ENCODE measurements at places on chromosomes 12 and 14.

GRCh38 chr12:88746386-88746785, 166.1 kb upstream of the KITLG start:
- DNase-seq = no peak

DNA sequence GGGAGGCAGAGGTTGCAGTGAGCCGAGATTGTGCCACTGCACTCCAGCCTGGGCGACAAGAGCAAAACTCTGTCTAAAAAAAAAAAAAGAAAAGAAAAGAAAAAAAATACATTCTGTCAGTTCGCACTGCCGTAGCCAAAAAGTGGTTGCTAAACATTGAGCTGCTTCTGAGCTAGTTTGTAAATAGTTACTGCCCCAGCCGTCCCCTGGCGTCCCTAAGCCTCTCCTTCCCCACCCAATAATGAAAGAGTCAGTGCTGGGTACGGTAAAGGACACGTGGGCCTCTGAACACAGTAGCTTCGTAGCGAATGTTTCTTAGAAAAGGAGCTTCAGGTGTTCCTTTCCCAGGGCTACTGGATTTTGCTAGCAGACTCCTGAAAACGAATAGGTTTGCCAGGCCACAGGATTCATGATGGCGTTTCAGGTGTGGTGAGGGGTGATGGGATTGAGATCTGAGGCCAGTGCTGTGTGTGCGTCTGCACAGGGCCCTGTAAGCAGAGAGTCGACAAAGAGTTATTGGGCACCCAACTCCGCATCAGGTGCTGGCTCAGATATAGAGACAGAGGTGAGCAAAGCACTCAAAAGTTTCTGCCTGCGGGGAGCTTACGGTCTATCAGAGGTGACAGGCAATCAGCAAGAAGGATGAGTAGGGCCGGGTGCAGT, 94.1 kb downstream of the LGMN start:
- no peak for DNase-seq

GRCh38 chr12:27449026-27449425, 2.5 kb downstream of the SMCO2 start:
- DNase-seq = no peak

DNA sequence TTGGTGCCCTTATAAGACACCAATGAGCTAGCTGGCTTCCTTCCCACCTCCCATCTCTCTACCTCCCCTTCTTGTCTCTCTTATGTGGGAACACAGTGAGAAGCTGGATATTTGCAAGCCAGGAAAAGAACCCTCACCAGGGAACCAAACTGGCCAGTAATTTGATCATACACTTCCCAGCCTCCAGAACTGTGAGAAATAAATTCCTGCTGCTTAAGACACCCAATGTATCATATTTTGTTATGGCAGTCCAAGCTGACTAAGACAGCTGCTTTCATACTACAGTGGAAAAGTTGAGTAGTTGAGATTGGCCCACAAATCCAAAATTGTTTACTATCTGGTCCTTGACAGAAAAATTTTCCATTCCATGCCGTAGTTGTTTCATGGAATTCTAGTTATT, 269.0 kb downstream of the KCNH5 start:
- no peak for DNase-seq

- DNase-seq = no peak
These were observed 744.3 kb downstream of the DIO2 start for GRCh38 chr14:79466938-79467527.

- no peak for DNase-seq
These were observed 7.5 kb downstream of the CCDC88C start for GRCh38 chr14:91409928-91410718.

DNA sequence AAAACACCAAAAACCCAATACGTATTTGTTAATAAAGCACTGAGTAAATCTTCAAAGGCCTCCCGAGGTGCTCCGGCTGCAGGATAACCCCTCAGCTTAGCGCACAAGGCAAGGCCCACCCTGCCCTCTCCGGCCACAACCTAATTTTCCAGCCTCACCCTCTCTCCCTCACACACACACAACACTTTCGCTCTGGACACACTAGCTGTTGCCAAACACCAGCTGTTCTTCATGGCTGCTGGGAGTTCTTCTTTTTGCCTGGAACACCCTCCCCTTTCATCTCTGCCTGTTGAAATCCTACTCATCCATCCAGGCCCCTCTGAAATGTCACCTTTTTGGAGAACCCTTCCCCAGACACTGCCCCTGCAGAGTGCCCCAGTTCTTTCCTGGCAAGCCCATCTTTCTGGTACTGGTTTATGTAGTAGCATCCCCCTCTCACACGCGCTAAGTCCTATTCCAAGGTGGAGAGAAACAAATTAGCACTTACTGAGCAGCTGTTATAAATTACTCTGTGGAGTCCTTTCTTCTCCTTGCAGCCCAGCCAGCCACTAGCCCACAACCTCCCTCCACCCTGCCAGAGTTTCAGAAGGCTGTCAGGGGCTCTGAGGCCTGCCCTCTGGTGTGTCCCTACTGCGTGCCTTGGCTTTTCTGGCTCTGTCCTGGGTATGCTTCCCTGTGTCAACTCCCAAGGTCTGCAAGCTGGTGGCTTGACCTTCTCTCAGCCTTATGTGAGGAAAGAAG, 805 bp upstream of the CRACR2A start:
- no peak for DNase-seq

DNA sequence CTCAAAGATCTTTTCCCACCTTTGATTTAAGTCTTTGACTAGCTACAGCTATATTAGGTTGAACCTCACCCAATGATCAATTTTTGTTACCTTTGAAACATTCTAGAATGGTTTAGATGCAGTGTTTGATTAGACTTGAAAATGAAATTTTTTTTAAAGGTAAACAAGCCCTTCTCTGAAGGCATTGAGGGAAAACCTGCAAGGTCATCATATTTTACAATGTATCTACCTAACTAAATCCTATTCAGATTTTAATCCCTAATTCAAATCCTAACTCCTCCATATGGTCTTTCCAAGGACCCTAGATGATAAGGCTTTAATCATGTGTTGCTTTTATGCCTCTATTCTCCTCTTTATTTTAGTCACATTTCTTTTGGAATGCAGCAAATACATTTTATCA, 95.4 kb downstream of the ALG10B start:
- no peak for DNase-seq

- peak; percentile 73 for DNase-seq
These were observed 34.2 kb upstream of the KICS2 start for GRCh38 chr12:64256166-64256800.

GRCh38 chr12:29320295-29321085, 60.5 kb downstream of the ERGIC2 start:
- DNase-seq = no peak

DNA sequence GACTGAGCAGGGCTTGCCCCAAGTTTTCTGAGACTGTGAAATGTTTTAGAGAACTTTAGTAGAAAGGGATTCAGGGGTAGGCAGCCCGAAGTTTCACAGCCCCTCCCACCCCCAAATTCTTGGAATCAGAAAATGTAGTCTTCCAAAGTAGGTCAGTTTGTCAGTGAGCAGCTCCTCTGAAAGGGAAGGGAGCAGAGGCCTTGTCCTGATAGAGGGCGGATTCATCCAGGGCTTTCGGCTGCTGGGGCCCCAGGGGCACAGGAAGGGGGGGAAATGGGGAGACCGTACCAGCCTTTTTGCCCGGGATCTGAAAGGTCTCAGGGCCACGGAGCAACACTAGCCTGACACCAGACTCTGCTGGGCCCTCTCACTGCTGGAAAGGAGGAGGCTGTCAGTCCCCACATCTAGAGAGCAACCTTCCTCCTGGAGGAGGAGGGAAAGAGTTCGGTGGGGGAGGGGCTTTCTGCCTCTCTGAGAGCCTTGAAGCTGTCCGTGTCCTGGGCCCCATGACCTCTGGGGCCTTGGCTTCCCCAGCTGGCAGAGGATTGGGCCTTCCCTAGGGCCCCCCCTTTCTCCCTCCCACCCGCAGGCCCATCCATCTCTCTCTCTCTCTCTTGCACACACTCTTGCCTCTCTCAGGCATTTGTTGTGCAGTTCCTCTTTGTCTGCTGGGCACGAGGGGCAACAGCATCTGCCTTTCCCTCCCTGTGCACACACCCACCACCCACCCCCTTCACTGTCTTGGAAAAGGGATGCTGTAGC, at the start of gene IKZF4:
Gene IKZF4, plus strand, starts transcription at position 621 of the 762 bp plus-strand sequence. CDS start 451 bp downstream, outside the sequence.
- no peak for DNase-seq

DNA sequence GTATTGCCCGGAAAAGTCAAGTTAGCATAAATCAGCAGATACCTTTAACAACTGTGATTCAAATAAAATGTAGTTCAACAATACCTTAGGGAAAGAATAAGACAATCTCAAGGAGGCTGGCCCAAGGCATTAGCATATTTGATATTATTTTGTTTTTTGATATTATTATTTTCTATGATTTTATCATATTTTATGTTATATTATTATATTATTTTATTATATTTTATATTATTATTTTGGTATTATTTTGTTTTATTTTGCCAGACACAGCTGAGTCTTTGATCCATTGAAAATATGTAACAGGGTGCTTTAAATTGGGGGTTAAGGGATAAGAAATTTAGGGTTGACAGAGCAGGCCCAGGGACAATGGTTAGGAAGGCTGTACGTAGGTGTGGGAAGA, 607.9 kb upstream of the USP15 start:
- no peak for DNase-seq

DNA sequence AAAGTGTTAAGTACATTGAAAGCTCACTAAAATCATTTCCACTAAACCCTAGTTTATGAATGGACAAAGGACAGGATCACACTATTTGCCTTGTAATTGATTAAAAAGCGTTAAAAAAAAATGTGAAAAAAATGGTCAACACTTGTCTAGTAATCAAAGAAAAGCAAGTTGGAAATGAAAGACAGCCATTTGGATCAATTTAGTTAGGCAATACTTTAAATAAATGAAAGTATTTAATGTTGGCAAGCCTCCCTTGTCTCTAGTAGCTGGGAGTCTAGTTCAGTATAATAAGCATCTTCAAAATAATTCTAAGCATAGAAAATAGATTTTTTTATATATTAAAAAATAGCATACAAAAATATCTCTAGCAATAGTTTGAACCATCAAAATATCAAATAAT, 14.2 kb upstream of the CNIH1 start:
- DNase-seq = no peak

DNA sequence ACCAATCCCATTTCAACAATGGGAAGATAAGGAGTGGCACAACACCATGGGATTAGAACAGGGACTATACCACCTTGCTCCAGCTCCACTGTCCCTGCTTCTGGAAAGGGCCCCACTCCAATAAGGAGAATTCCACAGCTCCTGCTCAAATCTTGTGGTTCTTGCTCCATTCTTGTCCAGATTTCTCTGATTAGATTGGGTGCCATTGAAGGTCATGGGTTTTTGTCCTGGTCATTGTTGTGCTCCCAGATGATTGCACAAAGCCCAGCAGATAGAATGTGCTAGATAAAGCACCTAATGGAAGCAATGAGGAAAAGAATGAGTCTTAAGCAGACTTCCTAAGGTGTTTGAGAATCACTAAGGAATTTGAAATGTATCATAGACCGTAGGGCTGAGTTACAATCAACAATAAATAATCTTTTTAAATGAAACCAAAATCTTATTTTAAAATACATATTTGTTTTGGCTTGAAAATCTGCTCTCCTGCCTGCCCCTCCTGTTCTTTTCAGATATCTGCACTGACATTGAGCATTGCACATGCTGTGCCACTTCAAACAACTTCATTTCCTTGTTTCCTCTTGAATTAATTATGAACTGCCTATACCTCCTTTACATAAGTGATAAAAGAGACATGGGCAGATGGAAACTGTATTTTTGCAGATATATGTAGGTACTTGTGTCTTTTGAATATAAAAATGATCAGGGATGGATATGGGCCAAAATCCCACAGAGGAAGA, 115.9 kb downstream of the FGD4 start:
- DNase-seq = no peak

DNA sequence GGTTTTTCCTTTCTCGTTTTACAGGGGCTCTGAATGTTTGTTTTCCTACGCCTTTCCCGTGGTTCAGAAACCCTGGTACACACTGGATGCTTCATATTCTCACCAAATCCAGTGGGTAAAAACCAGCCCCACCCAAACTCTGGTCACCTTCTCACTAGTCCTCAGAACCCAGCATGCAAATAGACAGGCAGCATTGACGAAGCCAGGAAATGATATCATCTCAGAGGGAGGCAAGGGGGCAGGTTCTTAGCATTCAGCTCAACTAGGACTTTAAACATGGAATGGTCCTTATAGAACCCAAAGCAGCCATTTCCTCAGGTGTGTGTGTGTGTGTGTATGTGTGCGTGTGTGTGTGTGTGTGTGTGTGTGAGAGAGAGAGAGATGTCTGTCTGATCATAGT, 142.0 kb downstream of the KCNK10 start:
- DNase-seq = no peak

GRCh38 chr14:34750670-34751069, 36.3 kb upstream of the CFL2 start:
- peak; percentile 8 for DNase-seq

- no peak for DNase-seq
These were observed 249.6 kb downstream of the CCDC59 start for GRCh38 chr12:82108615-82109014.

GRCh38 chr14:99726538-99727095, 42.5 kb downstream of the CYP46A1 start:
- no peak for DNase-seq

DNA sequence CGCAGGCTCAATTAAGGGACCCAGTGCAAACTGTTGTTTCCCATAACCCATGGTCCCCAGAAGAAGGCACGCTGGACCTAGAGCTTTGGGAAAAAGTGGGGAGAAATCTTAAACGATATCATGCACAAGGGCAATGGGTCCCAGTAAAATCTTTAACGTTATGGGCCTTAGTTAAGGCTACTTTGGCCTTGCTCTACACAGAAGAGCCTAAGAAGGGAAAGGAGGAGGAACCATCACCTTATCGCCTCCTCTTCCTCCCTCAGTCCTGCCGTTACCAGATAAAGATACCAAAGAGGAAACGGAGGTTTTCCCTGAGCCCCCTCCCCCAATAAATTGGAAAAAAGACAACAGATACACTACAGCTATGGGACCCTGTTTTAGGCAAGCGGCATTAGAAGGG, 116.9 kb downstream of the PPHLN1 start:
- no peak for DNase-seq

- DNase-seq = no peak
These were observed 254.6 kb downstream of the KSR2 start for GRCh38 chr12:117714203-117714602.

DNA sequence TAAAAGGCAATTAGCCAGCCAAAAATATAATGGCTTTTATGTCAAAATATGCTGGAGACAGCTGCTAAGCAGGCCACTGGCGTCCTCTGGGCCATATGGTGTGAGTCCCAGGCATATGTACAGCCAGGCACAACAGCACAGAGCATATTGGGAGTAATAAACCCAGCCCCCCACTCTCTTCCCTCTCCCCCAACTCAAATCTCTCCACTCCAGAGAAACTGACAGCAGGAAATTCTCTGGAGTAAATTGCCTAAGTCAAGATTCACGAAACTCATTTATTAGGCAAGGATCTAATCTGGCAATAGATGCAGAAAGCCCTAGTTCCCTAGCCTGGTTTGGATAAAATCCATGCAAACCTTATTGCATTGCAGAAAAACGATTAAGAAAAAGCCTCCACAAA, 147.9 kb upstream of the SEL1L start:
- no peak for DNase-seq

GRCh38 chr12:106953352-106954250, 2.1 kb upstream of the TMEM263 start:
- no peak for DNase-seq

DNA sequence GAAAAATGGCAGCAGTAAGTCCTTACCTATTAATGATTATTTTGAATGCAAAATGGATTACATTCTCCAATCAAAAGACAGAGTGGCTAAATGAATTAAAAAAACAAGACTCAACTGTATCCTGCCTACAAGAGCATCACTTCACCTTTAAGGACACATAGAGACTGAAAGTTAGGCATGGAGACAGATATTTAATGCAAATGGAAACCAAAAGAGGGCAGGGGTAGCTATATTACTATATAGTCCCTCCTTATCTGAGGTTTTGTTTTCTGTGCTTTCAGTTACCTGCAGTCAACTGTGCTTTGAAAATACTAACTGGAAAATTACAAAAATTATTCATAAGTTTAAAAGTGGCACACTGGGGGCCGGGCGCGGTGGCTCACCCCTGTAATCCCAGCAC, 17.2 kb downstream of the NECAP1 start:
- DNase-seq = no peak

All from lung microvascular endothelial cell (primary cell).